ENCODE measurements at places on chromosomes 11 and 22.

- DNase-seq = no peak
Measured at GRCh38 chr11:122045181-122045586, 70.8 kb downstream of the BLID start.

DNA sequence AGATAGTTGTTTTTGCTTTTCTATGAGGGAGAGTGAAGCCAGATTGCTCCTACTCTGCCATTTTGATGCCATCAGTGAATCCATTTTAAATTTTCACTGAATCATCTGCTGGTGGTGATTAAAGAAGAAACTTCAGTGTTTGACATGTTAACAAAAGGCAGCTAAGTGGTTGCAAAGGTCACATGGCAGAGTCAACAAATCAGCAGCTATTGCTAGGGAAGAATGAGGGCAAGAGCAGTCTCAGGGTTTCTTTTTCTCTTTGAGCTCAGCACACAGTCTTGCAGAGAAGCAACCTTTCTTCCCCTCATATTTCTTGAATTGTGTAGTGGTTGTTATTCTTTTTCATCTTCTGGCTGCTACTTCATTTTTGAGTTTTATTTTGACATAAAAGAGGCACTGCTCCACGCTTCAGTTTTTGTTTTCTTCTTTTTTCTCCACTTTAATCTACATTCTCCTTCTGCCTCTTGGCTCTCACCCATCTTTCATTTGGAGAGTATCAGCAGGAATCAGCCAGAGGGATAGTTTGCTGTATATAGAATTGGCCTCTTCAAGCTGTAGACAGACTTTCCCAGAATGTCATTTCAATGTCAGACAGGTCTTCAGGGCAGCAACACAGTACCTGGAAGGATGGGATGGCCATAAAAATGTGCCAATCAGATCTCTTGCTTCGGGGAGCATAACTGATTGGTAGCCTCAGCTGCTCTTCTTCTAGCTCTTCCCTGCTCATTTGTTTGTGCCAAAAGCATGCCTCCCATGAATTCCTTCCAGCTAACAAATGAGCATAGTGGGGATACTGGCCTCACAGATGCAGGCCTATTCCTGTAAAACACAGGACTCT lies 153.9 kb downstream of the TRPC6 start:
- DNase-seq = no peak

DNA sequence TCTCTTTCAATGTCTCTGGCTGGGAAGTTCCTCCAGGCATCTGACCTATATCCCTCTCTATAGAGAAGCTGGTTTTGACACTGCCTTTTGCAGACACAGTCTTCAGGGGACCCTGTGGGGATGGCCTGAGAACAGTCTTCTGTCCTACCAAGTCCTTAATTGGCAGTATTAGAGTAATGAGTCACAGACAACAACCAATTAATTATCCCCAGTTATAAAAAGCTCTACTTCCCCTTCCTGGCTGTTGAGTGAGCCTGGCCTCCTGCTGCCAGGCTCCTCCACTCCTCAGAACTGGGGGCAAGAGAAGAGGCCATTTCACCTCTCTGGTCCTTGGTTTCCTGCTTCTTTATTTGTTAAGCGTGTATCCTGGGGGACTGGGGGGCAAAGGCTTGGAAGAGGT lies 41.2 kb upstream of the KLHL35 start:
- no peak for DNase-seq

DNA sequence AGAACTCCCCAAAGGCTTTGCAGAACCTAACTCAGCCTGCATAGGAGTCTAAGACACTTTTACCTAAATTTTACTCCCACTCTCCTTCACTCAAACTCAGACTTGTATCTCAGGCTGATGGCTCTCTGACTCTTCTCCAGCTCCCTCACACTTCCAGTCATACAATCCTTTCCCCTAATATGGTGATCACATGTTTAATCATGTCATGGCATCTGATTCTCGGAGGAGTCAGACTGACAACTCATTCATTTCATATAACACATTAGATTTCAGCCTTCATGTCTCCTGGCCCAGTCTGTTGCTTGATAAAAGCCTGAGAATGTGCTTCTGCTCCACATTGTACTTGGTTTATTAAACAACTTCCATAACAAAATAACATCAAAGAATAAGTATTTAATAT lies 1503.9 kb upstream of the TENM4 start:
- DNase-seq = no peak

DNA sequence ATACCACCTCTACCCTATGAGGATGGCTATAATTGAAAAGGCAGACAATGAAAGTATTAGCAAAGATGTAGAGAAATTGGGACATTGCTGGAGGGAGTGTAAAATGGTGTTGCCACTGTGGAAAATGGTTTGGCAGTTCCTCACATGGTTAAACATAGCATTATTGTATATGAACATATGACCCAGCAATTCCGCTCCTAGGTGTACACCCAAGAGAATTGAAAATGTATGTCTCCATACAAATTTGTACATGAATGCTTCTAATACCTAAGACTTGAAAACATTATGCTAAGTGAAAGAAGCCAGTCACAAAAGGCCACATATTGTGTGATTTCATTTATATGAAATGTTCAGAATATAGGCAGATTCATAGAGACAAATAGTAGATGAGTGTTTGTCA lies 10.0 kb downstream of the SLCO2B1 start:
- no peak for DNase-seq
